GM23338 (cell line): ENCODE measurements at places on chromosomes 11 and 22. TPM values are rescaled to one million over a fixed set of nuclear protein-coding genes. Genes with fewer than 3 reads are reported as not detected.
A peak's percentile ranks its signal among the peaks of the same experiment; 100 is the strongest.

Gene MRGPRF
- 9.0 and 10.8 TPM in 2 replicates for total RNA-seq

Gene HPS4
- 36.9 and 49.4 TPM in 2 replicates for total RNA-seq

Gene PTPN5
- 4.9 and 5.7 TPM in 2 replicates for total RNA-seq

- DNase-seq = peak; percentile 88
- H3K4me1 ChIP-seq = no peaks in the 10 kb centered on the region
- H3K36me3 ChIP-seq = peaks cover 16% of the 10 kb centered on the region
- H3K27ac ChIP-seq = 0 out of 2 replicates have a peak within 1 kb of the TSS, but pooled peaks have one; percentile 17
- peaks cover 19% of the 10 kb centered on the region for H3K27me3 ChIP-seq
These were observed at the start of gene DDX25 for GRCh38 chr11:125903711-125904659. TSS of gene DDX25 (plus strand) at chr11:125904508. CDS start at chr11:125904518, 10 bp downstream.

DNA sequence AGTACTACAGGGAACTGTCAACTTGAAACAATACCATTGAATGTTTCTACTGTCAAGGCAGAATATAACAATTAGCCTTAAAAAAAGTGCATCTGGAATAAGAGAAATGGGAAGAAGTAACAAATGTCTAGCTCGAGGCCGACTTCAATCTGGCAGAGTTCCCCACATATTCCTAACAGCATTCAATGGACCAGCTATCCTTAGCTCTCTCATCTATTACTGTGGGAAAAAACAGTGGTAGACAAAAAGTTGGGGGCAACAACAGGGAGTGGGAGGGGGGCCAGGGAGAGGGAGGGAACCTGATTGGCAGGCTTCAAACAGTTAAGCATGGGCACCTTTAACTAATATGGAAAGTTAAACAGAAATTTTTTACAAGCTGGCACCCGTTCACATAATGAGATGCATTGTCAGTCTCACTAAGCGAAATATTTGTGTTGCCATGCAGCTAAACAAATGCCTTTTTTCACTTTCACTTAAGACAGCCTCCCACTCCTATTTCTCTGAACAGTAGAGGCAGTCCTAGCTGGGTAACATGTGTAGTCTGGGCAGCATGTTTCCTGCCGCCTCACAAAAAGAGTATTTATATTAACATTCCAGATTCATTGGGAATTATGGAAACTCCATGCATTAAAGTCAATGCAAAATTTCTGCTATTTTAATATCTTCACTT, 62.2 kb upstream of the SOX6 start:
- H3K4me1 ChIP-seq = no peaks in the 10 kb centered on the region
- DNase-seq = no peak
- no peak overlapping the region for H3K4me3 ChIP-seq

GRCh38 chr11:6705905-6706535, 22.9 kb upstream of the MRPL17 start:
- no peaks in the 10 kb centered on the region for H3K27me3 ChIP-seq
- peaks cover 7% of the 10 kb centered on the region; the same call in 1 of the 2 replicates for H3K4me1 ChIP-seq
- peak; percentile 80 for DNase-seq

GRCh38 chr22:38017272-38017920, 33.0 kb upstream of the SOX10 start:
- no peaks in the 10 kb centered on the region for H3K27me3 ChIP-seq
- H3K27ac ChIP-seq = no peak overlapping the region

DNA sequence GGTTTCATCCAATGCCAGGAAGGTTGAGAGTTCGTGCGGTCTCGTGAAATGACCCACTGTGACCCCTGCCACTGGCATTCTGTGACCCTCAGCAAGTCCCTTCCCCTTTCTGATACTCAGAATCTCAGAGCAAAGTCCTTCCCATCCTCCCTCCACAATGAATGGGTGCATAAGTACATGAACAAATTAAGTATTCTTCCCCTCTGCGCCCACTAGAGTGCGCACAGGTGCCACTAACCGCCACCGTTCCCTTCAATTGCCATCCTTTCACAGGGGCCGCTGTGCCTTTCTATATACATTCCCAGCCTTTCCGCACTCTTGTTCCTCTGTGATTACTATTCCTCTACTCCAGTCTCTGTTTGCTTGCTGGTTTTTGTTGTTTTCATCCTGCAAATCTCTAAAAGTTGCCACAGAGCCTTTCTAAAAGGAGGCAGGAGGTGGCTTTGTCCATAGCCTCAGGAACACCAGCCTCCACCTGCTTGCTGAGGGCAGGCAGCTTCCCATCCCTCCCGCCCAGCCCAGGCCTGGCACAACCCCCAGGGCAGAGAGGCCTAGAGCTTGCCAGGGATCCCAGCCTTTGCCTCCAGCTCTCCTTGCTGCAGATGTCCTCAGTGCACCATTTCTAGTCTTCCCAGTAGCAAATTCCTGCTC, 6.7 kb upstream of the AP1B1 start:
- H3K36me3 ChIP-seq = no peaks in the 10 kb centered on the region
- peak; percentile 93 for DNase-seq
- H3K4me3 ChIP-seq = no peak overlapping the region
- H3K27me3 ChIP-seq = no peaks in the 10 kb centered on the region

DNA sequence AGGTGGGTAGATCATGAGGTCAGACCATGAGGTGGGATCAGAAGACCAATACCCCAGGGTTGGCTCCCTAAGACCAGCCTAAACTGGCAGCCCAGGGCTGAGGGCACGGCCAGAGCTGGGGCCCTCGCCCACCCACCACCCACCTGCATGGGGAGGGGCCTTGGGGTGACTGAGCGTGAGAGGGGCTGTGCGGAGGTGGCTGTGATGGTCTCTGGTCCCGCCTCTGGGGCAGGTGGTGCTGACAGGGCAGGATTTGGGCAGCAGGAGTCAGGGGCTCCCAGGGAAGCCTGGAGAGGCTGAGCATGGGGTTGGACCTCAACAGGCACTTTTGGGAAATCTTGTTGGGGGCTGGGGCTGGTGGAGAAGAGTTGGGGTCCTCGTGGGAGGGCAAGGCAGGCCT, 39.8 kb upstream of the MUC5AC start:
- no peak for DNase-seq
- H3K4me3 ChIP-seq = no peak overlapping the region

GRCh38 chr11:21119411-21119810, 450.0 kb downstream of the NELL1 start:
- DNase-seq = no peak
- H3K4me1 ChIP-seq = no peaks in the 10 kb centered on the region
- H3K27ac ChIP-seq = no peak overlapping the region
- H3K4me3 ChIP-seq = no peak overlapping the region

DNA sequence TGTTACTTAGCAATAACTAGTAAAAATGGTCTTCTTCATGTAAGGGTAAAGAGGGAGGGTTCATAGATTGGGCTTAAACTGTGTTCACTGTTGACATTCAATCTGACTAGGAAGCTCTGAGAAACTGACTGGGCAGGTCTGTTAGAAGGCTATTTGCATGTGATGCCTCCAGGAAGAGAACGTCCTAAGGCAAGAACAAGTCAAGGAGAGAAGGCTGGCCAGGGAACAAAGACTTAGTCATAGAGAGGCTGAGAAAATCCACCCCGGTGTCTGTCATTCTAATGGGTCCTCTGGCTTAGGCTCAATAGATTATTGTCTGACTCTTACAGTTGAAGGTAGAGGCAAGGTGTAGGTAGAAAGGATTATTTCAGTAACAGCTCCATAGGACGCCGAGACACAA, 50.3 kb upstream of the CD44 start:
- H3K4me1 ChIP-seq = no peaks in the 10 kb centered on the region
- DNase-seq = no peak
- no peak overlapping the region for H3K4me3 ChIP-seq
- H3K36me3 ChIP-seq = no peaks in the 10 kb centered on the region

DNA sequence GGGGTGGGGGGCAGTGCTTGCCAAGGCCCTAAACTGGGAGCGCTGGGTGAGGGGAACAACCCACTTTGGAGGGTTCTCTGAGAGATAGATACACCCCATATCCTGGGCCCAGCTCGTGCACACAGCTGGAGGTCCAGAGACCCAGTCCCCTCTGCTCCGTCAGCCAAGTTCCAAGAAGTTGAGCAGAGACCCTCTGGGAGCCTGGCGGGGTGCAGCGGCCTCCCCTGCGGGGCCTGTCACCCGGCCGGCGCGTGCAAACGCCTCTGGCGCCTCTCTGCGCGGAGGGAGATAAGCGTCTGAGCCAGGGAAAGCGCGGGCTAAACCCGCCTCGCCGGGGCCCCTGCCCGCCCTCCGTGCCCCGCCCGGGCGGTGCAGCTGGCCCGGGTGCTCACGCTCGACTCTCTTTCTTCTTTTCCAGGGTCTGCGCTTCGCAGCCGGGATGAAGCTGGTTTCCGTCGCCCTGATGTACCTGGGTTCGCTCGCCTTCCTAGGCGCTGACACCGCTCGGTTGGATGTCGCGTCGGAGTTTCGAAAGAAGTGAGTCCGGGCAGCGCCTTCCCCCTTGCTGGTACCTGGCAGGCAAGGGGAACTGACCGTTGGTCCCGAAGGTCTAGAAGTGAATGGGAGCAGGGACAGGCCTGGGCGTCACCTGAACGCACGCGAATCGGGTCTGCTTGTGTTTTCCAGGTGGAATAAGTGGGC, 540 bp downstream of the ADM start:
- H3K4me3 ChIP-seq = peak overlapping the region; percentile 92
- no peak overlapping the region for H3K27ac ChIP-seq
- no peaks in the 10 kb centered on the region for H3K36me3 ChIP-seq
- H3K4me1 ChIP-seq = peaks cover 30% of the 10 kb centered on the region
- peak; percentile 51 for DNase-seq

GRCh38 chr11:9741260-9741659, 77.4 kb downstream of the SWAP70 start:
- no peak for DNase-seq
- H3K4me3 ChIP-seq = no peak overlapping the region
- no peak overlapping the region for H3K27ac ChIP-seq

DNA sequence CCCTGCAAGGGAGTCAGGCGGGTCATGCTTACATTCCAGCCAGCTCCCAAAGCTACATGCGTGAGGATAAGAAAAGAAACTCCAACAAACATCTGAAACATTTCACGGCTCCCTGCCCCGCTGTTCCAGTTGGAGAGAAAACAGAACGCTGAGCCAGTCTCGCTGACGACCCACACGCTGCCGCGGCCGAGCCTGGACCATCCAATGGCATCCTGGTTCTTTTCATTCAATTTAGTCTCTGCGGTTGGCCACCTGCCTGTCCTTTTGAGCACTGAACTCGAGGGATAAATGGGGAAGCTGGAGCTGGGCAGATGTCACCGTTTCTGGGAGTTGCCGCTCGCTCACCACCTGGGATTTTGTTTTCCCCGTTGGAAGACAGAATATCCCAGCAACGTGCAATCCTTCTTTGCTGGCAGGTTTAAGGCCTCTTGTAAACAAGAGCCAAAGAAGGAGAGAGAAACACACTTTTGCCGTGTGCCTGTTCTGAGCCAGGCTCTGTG, 45.3 kb upstream of the SHISAL1 start:
- no peak overlapping the region for H3K4me3 ChIP-seq
- H3K27ac ChIP-seq = no peak overlapping the region
- peaks cover 9% of the 10 kb centered on the region; the same call in 1 of the 2 replicates for H3K4me1 ChIP-seq
- no peaks in the 10 kb centered on the region for H3K27me3 ChIP-seq

GRCh38 chr11:81332276-81332675, 1401.4 kb downstream of the FAM181B start:
- H3K27ac ChIP-seq = no peak overlapping the region
- no peak for DNase-seq

DNA sequence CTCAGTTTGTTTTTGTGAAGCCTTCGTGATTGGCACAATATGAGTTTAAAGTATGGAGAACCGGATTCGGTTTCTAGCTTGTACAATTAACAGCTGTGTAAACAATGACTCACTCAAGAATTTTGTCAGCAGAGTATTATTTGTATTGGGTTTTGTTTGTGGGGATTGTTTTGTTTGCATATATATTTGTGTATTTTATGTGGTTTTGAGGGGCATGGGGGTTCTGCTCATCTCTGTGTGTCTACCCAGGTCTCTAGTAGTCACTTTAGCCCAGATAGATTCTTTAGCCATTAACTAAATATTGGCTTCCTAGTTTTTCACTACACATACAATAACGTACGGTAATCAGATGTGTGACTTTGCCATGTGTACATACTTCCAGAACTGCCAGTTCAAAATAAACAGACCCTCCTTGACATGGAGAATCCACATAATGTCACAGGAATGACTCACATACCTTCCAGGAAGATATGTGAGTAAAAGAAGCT, 7.5 kb upstream of the MS4A7 start:
- H3K27ac ChIP-seq = no peak overlapping the region
- no peaks in the 10 kb centered on the region for H3K27me3 ChIP-seq
- H3K4me1 ChIP-seq = peaks cover 5% of the 10 kb centered on the region
- H3K4me3 ChIP-seq = no peak overlapping the region
- no peaks in the 10 kb centered on the region; the same call in 1 of the 2 replicates for H3K36me3 ChIP-seq

DNA sequence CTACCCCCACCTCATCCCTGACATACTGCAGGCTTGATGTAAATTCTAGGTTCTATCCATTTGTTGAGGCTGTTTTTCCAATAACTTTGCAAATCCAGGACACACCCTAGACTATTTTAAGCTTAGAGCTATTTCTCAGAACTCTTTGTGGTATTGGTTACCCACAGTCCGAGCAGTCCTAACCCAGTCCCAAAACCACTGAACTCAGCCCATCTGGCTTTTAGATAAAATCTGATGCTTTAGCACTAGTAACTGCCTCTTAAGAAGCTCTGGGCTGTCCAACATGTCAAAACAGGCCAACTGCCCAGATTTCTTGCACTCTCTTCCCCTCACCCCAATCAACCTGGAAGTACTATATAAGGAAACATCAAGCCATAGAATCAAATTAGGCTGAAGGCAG, 344.4 kb upstream of the CADM1 start:
- H3K4me3 ChIP-seq = no peak overlapping the region
- H3K27ac ChIP-seq = no peak overlapping the region
- no peak for DNase-seq
- H3K27me3 ChIP-seq = no peaks in the 10 kb centered on the region
- H3K4me1 ChIP-seq = no peaks in the 10 kb centered on the region; the same call in 1 of the 2 replicates

DNA sequence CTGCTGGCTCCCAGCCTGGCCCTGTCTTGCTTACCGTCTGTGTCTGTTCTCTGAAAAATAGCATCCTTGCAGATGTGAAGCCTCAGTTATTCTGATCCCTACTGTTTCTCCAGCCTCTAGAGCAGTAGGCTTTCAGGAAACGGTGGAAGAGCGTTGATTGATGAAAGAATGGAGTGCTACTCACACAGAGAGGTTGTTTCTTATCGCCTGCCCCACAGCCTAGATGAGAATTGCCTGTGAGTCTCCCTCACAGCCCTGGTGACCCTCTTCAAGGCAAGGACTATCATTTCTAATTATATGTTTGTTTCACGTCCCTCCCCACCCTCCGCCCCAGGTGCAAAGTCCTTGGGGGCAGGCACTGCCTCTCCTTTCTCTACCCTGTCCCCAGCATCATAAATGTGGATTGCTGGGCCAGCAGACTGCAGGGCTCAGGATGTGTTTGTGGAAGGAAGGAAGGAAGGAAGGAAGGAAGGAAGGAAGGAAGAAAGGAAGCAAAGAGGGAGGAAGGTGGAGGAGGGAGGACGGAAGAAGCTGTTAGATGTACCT, 575.3 kb upstream of the B3GAT1 start:
- DNase-seq = no peak
- no peaks in the 10 kb centered on the region for H3K36me3 ChIP-seq
- no peak overlapping the region for H3K4me3 ChIP-seq
- H3K27me3 ChIP-seq = no peaks in the 10 kb centered on the region
- peaks cover 16% of the 10 kb centered on the region for H3K4me1 ChIP-seq
